Ovary (tissue), 10 donors: ENCODE measurements at places on chromosomes 3 and 15.

DNA sequence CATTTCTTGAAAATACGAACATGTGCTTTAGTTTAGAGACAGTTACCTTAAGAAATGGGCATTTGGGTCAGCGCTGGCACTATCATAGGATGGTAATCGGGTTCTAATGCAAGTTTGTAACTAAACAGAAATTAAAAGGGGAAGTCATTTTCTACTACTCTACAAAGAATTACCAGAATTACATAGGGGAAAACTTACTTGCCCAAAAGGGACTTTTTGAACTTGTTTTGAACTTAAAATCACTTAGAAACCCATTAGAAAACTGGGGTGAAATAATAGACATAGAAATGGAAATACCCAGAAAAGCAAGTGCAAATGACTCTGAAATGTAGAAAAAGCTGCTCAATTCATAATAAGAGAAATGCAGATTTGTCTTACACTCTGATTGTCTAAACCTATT, 44.9 kb downstream of the SPATA16 start:
- no peak for DNase-seq
- no peaks in the 10 kb centered on the region for H3K27me3 ChIP-seq
- no peaks in the 10 kb centered on the region for H3K36me3 ChIP-seq
- no peak overlapping the region for H3K27ac ChIP-seq
- H3K4me3 ChIP-seq: no peak overlapping the region

DNA sequence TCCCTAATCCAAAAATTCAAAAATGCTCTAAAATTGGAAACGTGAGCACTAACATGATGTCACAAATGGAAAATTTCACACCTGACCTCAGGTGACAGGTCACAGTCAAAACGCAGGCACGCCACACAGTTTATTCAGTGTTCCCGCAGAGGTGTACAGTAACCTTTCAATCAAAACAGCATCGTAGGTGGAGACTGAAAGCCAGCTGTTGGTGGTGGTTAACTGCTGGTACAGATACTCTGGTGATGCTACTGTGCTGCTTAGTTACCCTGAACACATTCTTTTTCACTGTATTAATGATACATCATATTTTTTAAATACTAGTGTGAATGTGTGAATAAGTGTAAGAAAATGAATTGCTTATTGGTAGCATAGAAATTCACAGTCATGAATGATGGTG, 23.8 kb downstream of the RAB11A start:
- no peak overlapping the region for H3K4me3 ChIP-seq
- H3K4me1 ChIP-seq: no peaks in the 10 kb centered on the region
- H3K27me3 ChIP-seq: no peaks in the 10 kb centered on the region
- H3K27ac ChIP-seq: no peak overlapping the region
- no peaks in the 10 kb centered on the region for H3K36me3 ChIP-seq
- no peak for DNase-seq

- H3K4me3 ChIP-seq: no peak overlapping the region
- no peaks in the 10 kb centered on the region for H3K36me3 ChIP-seq
Measured at GRCh38 chr3:135549928-135550494, 415.5 kb upstream of the PPP2R3A start.

DNA sequence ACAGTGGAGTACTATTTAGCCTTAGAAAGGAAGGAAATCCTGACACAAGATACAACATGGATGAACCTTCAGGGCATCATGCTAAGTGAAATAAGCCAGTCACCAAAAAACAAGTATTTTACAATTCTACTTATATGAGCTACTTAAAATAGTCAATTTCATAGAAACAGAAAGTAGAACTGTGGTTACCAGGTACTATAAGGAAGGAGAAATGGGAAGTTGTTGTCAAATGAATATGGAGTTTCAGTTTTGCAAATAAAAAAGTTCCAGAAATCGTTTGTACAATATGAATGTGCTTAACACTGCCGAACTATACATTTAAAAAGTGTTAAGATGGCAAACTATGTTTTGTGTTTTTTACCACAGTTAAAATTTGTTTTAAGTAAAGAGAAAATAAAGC, 26.8 kb downstream of the TRANK1 start:
- H3K27ac ChIP-seq: no peak overlapping the region
- DNase-seq: no peak
- no peaks in the 10 kb centered on the region for H3K4me1 ChIP-seq
- no peak overlapping the region for H3K4me3 ChIP-seq
- no peaks in the 10 kb centered on the region for H3K27me3 ChIP-seq

GRCh38 chr3:8990266-8991215, 27.3 kb upstream of the RAD18 start:
- no peak overlapping the region for H3K27ac ChIP-seq
- H3K36me3 ChIP-seq: no peaks in the 10 kb centered on the region
- no peaks in the 10 kb centered on the region for H3K27me3 ChIP-seq
